Stimulated activated CD8-positive, alpha-beta memory T cell treated with anti-CD3 and anti-CD28 coated beads, Interleukin-15, amount 100 ng/mL, for 4 hours (primary cell): ENCODE measurements at places on chromosomes 3 and 15.

GRCh38 chr15:70203981-70204560, 106.4 kb upstream of the TLE3 start:
- DNase-seq, result no peak

DNA sequence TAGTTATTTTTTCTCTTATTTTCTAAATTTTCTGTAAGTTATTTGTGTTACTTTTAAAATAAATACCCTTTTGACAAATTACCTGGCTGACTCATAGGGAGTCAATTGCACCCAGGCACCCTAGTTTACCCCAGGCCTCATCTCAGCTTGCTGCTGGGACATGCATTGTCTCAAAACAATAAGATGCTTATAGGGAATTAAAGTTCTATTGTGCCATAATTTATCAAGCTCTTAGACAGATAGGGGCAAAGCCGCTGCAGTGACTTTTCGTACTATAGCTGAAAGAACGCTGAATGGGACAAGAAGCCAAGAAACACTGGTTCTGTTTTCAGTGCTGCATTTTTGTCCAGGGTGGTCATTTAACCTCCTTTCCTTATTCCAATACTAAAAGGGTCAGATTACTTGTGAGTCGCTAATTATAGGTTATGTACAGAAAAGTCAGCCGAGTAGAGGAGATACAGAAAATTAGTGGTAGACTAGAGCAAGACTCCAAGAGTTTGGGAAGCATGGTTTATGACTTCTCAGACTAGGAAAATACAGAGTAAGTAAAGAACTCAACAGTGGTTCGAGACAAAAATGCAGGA, 50.3 kb downstream of the EXD1 start:
- no peak for DNase-seq

DNA sequence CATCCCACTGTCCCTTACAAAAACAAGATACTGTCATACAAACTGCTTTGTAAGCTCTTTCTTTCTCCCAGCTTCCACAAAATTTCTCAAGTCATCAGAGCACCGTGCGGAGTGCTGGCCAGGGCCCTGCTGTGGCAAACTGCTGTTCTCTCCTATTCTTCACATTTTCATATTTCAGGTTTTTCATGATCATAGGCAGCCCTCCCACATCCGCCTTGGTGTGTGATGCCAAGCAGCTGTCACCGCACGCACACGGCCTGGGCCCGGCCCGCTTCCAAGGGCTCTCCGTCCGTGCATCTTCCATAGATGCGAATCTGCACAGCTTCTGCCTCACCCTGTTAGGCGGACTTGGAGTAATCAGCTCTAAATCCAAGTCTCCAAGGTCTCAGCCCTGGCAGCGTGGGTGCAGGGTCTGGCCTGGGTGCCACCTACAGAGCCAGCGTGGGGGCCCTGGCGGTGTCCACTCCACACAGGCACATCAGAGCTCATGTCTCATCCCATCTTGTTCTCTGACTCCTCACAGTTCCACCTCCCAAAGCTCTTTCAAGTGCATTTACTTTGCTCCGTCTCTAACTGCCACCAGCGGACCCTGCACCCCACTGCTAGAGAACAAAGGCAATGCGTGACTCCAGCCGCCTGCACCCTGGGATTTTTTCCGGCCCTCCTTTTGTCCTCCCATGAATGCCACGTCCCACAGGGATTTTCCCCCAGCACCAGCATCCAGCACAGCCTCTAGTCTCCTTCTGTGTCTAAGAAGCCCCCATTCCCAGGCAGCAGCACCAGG, 27.2 kb downstream of the CYFIP1 start:
- DNase-seq, result no peak

GRCh38 chr15:56616551-56616950, 116.8 kb downstream of the ZNF280D start:
- DNase-seq, result no peak

DNA sequence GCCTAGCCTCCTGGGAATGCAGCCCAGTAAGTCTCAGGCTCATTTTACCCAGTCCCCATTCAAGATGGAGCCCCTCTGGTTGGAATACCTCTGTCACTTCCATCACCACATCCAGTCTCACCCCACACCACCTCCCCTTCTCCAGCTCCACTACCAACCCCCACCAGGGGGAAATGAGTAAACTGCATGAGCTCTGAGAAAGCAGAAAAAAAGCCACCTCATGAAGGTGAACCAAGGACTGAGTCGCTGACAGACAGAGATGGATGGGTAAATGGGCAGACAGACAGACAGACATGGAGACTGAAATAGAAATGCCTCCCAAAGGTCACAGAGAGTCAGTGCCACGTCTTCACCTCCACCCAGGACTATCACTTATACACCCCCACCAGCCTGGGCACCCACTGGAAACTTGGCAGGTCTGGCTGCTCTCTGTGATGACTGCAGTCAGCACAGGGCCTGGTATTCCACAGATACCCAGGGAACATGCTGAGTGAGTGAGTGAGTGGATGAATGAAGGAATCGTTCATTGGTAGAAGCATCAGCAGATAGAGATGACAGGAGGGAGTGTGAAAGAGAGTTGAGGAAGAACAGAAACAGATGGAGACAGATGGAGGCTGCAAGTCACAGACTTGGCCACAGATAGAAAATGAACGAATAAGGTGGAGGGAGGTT, 4.9 kb upstream of the LOXL1 start:
- DNase-seq, result no peak
